ENCODE measurements at places on chromosomes 5 and 9.
A peak's percentile ranks its signal among the peaks of the same experiment; 100 is the strongest.

GRCh38 chr9:20914556-20914955 lies 116.9 kb downstream of the HACD4 start:
- no peak for DNase-seq

GRCh38 chr9:78213712-78214111 lies 22.2 kb upstream of the CEP78 start:
- peak; percentile 29 for DNase-seq

DNA sequence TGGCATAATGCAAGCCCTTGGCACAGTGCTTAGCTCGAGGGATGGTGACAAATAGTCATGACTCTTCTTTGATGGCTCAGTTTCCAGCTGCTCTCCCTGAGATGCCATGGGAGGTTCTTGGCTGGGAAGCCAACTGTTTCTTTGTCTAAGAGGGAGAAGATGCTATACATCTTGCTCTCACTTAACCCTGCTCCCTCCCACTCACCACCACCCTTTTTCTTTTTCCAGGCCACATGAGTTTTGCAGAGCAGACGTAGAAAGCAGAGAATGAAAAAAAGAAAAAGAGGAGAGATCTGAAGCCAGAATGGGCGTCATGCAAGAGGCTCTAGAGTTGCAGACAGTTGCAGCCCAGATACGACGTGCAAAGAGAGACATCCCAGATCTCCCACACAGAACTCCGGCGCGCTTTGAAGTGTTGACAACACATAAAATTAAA lies 160.5 kb downstream of the FGF18 start:
- peak; percentile 30 for DNase-seq

DNA sequence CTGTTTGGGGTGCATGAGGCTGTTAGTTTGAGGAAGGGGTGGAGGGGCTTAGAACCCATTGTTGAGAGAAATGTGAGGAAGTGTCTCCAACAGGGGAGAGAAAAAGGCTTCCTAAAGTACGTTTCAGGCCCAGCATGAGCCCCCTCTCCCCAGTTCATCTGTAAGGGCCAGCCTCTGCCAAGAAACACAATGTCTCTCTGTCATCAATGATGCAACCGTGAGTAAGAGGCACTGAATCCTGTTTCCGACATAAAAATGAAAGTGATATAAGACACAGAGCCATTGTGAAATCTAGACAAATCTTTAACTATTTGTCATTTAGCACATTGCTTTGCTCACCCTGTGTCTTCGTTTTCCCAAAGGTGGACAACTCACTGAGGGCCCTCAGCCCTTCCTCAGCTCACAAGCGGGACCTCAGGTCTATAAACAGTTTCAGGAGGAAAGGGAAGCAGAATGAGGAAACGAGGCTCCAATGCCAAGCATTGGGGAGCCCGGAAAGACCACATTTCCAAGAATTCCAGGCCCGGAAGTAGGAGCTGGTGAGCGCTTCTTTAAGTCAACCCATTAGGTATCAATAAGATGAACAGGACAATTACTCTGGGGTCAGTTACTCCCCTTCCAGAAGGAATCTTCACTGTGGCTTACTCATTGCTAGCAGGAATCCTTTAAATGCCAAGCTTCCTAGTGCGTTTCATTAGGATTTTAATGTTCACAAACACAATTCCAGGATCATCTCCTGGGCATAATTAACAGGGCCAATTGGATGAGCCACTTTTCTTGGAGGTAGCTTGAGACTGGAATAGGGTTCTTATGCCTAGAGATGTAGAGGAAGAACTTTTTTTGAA lies 59.0 kb upstream of the KLF4 start:
- DNase-seq: peak; percentile 14

GRCh38 chr9:113311961-113312360 lies 8.8 kb upstream of the RNF183 start:
- no peak for DNase-seq

DNA sequence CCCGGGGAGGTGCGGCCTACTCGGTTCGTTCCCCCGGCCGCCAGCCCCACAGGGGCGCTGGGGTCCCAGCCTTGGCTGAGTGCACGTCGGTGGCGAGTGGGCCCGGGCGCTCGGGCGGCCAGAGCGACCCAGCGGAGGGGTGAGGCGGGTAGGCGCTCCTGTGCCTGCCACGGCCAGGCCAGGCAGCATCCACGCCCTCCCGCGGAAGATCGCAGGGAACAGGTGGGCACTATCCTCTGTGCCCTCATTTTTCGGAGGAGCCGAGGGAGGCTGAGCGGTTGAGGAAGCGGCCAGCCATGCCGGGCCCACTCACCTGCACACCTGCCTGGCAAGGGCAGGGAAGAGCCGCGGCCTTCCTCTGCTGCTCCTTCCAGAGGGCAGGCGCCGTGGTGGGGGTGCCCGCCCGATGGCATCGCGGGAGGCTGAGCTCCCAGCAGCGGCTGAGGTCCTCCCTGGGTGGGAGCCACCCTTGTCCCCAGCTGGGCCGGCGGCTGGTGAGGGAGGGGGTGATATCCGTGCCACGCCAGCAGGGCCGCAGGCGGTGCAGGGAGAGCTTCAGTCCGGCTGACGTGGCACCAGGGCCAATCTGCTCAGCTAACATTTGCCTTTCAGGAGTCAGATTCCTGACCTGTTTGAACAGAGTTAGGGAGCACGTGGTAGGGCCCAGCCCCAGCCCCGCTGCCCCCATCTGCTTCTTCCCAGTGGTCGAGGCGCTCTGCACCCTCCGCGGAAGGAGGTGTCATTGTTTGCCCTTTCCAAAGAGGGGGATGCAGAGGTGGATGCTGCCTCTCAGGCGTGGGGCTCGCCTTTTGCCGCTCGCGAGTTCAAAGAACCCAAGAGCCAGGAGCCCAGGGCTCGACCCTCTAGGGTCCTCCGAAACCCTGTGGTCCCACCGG lies 1.6 kb upstream of the SEC16A start:
- DNase-seq: no peak

GRCh38 chr9:3409453-3409852 lies 116.3 kb downstream of the RFX3 start:
- DNase-seq: no peak

Measured in eye (tissue), 1 donor.